Kasumi-1 (cell line): ENCODE measurements at places on chromosomes 13 and 19.

DNA sequence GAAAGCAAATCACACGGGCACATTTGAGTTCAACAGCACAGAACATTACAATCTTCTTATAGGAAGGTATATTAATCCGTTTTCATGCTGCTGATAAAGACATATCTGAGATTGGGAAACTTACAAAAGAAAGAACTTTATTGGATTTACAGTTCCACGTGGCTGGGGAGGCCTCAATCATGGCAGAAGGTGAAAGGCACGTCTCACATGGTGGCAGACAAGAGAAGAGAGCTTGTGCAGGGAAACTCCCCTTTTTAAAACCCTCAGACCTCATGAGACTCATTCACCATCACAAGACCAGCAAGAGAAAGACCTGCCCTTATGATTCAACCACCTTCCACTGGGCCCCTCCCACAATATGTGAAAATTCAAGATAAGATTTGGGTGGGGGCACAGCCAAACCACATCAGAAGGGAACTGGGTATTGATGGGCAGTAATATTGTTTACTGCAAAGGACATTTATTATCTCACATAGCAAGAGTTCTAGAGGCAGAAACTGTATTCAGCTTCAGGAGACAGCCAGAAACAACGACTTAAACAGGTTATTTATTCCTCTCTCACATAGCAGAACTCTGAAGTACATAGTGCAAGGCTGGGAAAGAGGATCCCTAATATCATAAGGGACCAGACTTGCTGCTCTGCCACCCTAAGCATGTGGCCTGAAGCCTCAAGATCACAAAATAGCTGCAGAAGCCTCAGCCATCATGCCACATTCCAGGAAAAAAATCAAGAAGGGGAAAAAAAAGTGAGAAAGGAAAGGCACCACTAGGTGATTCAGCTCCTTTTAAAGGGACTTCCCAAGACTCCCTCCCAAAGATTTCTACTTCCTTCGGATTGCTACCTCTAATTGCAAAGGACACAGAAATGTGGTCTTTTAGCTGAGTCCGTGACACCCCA, 23.1 kb downstream of the FXYD5 start:
- no peak for DNase-seq

DNA sequence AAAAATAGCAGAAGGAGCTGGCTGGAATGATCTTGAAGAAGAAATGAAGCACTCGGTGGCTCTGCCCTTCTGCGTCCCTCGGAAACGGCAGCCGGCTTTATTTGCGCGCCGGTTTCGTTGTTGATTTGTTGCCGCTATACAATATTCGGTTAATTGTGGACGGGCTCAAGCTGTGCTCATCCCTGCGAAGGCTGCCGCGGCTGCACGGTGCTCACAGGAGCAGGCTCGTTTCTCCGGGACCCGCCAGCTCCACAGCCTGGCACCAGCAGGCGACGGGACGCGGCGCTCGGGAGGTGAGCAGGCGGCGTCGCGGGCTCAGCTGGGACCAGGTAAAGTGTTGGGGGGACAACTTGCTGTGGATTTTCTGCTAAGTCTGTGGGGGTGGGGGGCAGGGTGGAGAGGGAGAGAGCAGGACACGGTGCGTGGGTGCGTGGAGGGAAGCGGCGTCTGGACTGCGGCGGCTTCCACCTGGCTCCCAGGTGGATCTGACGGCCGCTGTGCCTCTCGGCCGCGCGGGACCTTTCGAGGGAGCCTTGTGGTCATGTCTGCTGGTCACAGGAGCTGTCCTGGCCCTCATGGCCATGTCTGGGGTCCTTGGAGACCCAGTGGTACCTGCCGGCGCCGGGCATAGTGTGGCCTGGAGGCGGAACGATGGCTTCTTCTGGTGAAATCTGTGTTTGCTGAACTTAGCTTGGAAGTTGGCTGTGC, 90.9 kb downstream of the TEX29 start:
- DNase-seq = no peak

DNA sequence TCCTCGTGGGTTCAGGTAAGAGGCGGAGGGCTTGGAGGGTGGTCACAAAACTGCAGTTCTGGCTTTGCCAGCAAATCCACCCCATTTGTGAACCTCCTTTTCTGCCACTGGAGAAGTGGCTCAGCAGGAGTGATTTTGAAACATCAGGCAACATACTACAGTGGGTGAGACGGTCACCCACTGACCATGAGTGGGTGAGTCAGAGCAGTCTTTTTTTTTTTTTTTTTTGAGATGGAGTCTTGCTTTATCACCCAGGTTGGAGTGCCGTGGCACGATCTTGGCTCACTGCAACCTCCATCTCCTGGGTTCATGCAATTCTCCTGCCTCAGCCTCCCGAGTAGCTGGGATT, 3.0 kb downstream of the TOMM40 start:
- DNase-seq = no peak

DNA sequence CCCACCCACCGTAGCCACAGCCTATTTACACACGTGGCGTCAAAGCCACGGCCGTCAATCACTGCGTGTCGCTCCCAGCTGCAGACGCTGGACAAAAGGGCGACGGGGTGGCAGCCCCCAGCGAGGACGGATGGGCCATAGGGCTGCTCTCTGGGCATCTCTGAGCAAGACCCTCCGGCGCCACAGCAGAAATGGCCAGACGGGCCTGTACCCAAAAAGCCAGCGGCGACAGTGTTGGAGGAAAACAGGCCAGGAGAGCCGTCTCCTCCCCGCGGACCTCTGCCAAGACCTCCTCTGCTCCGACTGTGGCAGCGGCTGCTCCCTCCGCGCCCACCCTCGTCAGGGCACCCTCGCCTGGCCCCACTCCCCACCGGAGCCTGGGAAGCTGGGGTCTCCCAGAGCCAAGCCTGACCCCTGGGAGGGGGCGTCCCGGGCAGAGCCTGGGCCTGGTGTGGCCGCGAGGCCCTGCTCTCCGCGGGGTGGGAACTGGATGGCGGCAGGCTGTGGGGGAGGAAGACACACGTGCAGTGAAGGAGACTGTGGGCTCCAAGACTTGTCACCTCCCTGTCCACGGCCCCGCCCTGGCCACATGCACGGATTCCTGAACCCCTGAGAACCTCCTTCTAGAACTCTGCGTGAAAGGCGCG, 2.7 kb downstream of the C2CD4C start:
- no peak for DNase-seq

GRCh38 chr13:94481941-94482340, 2.5 kb upstream of the DCT start:
- no peak for DNase-seq

GRCh38 chr19:7661744-7662538, 6.9 kb upstream of the RETN start:
- no peak for DNase-seq

- DNase-seq = no peak
Measured at GRCh38 chr13:98214008-98214643, 37.1 kb upstream of the RNF113B start.

DNA sequence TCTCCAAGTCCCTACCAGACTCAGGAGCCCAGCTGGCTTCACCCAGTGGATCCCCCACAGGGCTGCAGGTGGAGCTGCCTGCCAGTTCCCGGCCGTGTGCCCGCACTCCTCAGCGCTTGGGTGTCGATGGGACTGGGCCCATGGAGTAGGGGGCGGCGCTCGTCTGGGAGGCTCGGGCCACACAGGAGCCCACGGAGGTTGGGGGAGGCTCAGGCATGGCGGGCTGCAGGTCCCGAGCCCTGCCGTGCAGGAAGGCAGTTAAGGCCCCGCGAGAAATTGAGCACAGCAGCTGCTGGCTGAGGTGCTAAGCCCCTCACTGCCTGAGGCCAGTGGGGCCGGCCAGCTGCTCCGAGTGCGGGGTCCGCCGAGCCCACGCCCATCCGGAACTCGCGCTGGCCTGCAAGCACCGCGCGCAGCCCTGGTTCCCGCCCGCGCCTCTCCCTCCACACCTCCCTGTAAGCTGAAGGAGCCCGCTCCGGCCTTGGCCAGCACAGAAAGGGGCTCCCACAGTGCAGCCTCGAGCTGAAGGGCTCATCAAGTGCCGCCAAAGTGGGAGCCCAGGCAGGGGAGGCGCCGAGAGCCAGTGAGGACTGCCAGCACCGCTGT, 1771.1 kb downstream of the OLFM4 start:
- no peak for DNase-seq

DNA sequence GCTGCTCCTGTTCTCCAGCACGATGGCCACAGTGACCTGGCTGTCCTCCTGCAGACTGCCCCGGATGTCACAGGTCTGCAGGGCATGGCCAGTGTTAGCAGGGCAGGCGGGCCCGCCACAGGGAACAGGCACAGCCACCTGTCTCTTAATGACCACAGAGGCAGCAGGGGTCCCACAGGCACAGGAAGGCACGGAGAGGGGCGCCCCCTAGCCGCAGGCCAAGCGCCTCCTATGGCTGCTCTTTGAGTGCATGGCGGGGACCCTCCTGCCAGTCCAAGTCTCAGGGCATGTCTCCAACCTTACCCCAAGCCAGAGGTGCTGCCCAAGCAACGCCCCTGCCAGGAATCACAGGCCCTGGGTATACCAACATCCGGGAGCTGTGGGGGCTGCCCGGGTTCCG, 14.1 kb downstream of the IZUMO4 start:
- no peak for DNase-seq

DNA sequence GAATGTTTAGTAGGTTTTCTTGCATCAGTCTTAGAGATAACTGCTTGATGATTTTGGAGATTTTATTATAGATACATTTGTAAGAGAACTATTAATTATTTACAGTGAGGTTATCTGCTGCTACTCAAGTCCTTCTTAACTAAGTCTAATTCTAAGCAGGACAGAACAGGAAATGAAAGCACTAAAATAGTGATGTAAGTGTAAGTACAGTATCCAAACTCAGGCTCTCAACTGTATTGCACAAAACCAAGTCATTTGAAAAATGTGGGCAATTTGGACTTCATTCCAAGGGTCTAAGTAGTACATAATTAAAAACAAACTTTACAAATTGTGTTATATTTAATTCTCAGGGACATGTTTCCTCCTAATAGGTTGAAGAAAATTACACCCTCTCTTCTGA, 417.1 kb downstream of the ITGBL1 start:
- DNase-seq = no peak

GRCh38 chr13:112658808-112659207, 31.0 kb upstream of the ATP11A start:
- DNase-seq = no peak

DNA sequence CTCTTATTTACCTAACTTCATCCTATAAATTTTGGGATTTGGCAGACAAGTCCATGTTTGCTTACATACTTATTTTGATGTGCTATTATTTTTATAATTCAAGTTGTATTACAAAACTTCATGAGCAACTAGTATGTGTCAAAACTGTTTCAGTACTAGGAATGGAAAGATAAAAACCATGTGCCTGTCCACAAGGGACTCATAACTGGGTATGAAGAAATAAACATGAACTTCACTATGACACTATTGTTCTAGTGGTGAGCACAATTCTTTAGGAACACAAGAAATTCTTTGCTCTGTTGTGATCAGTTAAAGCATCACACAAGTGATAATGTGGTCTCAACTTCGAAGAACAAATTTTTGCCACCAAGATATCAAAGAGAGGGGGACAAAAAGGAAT, 97.5 kb upstream of the FBXL3 start:
- DNase-seq = no peak

GRCh38 chr19:17337675-17338432, 501 bp downstream of the GTPBP3 start:
- no peak for DNase-seq

- DNase-seq = no peak
Measured at GRCh38 chr19:45057444-45057843, 18.6 kb downstream of the CLASRP start.

- no peak for DNase-seq
Measured at GRCh38 chr19:10138879-10139795, 19.4 kb upstream of the EIF3G start.

GRCh38 chr13:49304763-49305700, 57.3 kb downstream of the CDADC1 start:
- no peak for DNase-seq

DNA sequence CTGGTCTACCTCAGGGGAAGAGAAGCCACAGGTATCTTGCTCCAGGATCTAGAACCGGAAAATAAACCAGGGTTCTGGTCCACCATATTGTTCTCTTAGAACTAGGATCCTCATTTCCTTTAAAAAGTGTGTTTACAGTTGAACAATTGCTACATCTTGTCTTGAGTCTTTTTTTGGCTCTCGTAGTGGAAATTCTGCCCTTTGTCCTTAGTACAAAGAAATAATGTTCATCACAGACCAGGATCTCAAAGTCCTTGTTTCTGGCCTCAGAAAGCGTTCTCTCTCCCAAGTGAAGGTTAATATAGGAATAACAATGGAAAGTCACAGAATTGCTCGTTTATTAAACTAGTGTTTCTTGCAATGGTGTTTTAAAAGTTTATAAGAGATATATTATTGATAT, 20.8 kb downstream of the KLF2 start:
- DNase-seq = no peak

- no peak for DNase-seq
Measured at GRCh38 chr13:24230428-24231072, 70.0 kb downstream of the SPATA13 start.

- DNase-seq = no peak
Measured at GRCh38 chr13:43579321-43579720, 207.5 kb downstream of the ENOX1 start.

DNA sequence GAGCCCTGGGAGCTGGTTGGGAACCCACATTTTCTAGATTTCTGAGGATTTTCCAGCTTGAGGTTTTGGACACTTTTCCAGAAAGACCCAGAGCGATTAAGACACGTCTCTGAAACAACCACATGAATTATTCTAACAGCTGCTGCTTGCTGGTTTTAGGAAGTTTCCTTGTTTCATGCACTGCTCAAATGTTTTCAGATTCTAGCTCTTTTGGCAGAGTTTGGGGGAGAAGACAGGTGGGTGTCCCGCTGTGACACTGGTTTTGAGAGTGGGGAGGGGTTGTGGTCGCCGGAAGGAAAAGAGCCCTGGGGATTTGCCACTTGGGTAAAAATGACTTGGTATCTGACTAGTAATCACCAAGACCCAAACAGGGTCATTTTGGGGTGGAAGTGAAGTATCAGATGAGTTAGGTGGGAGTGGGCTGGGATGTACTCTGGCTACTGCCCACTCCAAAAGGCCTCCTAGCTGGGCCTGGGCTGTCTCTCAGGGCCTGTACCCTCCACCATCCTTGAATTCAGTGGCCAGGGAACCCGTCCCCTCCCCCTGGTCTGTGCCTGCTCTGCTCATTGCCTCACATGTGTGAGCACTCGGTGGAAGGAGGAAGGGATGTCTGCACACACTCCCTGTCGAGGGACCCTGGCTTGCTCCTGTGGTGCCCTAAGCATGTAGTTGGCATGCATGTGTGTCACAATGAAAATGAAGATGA, 13.2 kb downstream of the GATAD2A start:
- DNase-seq = no peak

- DNase-seq = no peak
Measured at GRCh38 chr13:111315347-111315995, 5.0 kb upstream of the TEX29 start.

DNA sequence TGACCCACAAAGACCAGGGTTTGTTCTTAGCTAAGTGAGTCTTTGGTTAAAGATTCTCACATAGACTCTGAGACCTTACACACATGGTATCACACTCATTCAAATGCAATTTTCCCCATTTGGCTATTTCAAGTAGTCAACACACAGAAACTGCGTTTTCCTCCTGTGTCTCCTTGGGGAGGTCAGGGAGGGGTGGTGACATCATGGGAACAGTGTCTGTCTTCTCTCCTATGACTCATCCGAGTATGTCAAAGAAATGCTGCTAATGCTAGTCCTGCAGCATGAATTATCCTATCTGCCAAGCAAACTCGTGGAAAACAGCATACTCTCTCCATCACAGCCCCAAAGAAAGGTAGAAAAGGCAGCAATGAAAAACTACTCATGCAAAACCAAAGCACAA, 100.2 kb downstream of the ENOX1 start:
- DNase-seq = no peak

- DNase-seq = no peak
Measured at GRCh38 chr13:24459234-24459633, 53.3 kb downstream of the PARP4 start.

GRCh38 chr19:49331616-49332055, 3.6 kb upstream of the CD37 start:
- peak; percentile 82 for DNase-seq

GRCh38 chr19:42232435-42232834, 10.0 kb downstream of the GSK3A start:
- no peak for DNase-seq
